HFF-Myc (cell line): ENCODE measurements at places on chromosomes 4 and X.
A peak's percentile ranks its signal among the peaks of the same experiment; 100 is the strongest.

GRCh38 chrX:17535229-17535628 is 160.2 kb downstream of the NHS start:
- DNase-seq: no peak

- no peak for DNase-seq
Observed at GRCh38 chr4:55927803-55928437, 20.8 kb upstream of the CEP135 start.

GRCh38 chr4:176467001-176467400 is 147.2 kb downstream of the SPCS3 start:
- DNase-seq: no peak

GRCh38 chr4:141215030-141215429 is 5.7 kb upstream of the ZNF330 start:
- DNase-seq: no peak

DNA sequence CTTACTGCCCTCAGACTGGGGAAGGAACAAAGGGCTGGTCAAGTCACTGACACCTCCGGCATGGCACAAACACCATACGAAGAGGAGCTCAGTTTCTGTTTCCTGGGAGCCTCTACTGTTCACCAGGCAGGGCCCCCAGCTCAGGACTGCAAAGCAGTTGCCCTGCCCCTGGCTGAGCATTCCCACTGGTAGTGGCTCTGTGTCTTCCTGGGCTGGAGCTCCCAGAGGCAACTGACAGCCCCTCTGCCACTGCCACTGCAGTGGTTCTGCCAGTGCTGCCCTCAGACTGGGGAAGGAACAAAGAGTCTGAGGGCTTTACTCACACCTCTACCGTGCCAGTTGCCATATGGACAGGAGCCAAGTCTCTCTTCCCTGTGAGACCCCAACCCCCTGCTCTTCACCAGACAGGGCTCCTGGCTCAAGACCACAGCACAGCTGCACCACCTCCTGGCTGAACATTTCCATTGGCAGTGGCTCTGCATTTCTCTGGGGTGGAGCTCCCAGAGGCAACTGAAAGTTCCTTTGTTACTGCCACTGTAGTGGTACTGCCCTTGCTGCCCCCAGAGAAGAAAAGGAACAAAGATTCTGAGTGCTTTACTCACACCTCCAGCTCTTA is 67.9 kb downstream of the SMARCA5 start:
- no peak for DNase-seq

GRCh38 chr4:93313197-93313596 is 515.4 kb upstream of the ATOH1 start:
- peak; percentile 4 for DNase-seq

GRCh38 chr4:152696764-152697261 is 17.0 kb upstream of the TMEM154 start:
- DNase-seq: no peak

- DNase-seq: no peak
Observed at GRCh38 chrX:154734061-154734781, 16.7 kb downstream of the GAB3 start.

DNA sequence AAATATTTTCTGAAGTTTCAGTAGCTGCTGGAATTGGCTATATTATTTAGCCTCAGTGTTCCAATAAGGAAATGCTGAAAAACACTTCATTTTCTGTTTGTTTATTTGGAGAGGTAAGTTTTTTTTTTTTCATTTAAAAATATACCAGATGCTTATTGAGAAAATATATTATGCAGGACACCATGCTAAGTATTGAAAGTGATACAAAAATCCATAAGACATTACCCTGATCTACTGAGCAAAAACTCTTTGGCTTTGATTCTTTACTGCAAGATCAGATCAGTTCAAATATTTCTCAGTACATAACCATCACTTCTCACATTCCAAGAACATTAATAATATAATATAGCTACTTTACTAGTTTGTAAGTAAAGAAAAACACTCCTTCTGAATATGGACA is 123.4 kb upstream of the PACRGL start:
- DNase-seq: no peak

DNA sequence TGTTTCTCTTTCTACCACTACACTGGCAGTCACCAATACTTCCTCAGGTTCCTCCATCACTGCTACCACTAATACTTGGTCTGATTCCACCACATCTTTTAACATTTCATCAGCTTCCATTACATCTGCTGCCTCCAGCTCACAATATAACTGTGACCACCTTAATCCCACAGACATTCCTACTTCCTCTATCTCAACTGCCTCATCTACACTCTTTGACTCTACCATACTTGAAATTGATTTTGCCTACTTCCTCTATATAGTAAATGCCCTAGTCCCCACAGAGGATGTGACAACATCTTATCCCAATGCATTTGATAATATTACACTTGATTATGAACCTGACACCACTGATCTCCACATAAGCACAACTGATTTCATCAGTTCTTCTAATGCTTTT is 29.0 kb downstream of the OPRPN start:
- DNase-seq: no peak

DNA sequence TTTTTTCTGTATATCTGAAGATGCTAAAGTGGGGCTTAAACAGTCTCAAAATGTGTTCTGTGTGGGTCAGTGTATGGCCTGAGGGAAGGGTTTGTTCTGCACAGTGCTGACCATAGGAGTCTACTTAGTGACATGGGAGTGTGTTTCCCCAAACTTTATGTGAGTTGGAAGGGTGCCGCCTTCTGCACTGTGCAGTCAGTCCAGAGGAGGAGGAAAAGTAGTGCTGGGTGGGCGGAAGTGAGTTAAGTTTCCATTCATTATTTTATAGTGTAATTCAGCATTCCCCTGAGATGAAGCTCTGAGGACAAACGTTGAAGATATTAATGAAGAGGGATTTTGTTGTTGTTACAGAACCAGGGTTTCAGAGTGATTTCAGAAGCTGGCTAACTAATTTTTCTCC is 2.9 kb downstream of the CHST7 start:
- DNase-seq: no peak

- DNase-seq: no peak
Observed at GRCh38 chrX:9510366-9510765, 45.5 kb downstream of the TBL1X start.

DNA sequence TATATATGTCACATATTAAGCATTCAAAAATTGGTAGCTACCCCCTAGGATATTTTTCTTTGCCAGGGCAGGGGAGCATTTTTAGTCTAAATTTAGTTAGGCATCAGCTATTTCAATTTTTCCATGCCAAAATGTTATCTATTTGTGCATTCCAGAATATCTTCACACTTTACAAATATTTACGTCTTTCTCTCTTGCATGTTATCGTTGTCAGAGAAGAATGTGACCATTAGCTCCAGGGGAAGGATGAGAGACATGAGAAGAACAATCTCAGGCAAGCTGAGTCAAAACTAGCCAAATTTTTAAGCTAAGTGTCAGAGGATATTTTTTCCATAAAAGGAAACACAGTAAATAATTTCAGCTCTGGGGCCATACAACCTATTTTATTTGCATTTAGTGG is 885.0 kb upstream of the EPHA5 start:
- no peak for DNase-seq

- DNase-seq: peak; percentile 42
Observed at GRCh38 chr4:112031712-112032328, 113.4 kb upstream of the FAM241A start.

GRCh38 chrX:132818638-132819037 is 139.8 kb downstream of the HS6ST2 start:
- DNase-seq: no peak
